ENCODE measurements at places on chromosomes 3 and 15.

GRCh38 chr15:34850121-34850520, 54.8 kb upstream of the ACTC1 start:
- no peak for DNase-seq

DNA sequence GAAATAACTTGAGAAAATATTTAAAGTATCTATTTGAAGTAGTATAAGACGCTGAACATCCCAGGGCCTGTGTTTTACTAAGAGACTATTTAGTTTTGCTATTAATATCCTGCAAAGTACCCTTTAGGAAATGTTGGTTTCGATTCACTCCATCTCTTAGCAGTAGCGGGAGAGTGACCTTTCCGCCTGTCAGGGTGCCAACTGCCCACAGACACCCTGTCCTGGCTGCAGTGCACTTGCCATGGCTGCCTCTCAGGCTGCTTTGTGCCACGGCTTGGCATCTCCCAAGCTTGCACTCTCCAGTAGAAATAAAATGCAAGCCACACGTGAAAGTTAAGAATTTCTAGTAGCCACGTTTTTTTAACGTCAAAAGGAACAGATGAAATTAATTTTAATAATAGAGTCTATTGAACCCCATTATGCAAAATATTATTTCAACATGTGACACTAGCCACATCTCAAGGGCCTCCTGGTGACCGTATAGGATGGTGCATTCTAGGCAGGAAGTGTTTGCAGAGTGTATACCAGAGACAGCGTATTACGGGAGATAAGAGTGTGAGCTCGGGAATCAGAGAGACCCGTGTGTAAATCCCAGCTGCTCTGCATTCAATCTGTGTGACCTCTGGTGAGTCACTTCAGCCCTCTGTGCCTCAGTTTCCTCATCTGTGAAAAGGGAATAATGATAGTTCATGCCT, 19.8 kb downstream of the ADAMTS9 start:
- DNase-seq, result no peak

- peak; percentile 72 for DNase-seq
These were observed 123.0 kb downstream of the ASB7 start for GRCh38 chr15:100725121-100726069.

DNA sequence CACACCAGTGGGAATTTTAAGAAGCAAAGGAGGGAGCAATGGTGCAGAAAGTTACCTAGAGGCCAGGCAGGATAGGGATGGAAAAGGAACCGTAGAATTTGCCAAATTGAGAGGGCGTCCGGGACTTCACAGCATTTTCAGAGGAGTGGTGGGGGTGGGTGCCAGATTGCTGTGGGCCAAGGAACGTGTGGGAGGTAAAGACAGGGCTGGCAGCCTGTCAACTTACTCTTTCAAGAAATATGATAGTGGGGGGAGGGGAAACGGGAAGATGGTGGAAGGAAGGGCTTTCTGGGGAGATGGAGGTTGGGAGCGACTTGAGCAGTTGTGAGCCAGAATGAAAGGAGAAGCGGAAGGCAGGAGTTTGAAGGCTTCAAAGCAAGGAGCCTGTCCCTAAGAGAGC, 1.4 kb upstream of the SLC6A11 start:
- DNase-seq, result no peak

- DNase-seq, result no peak
These were observed 44.4 kb downstream of the ADAM10 start for GRCh38 chr15:58705105-58705504.

GRCh38 chr3:107329088-107329487, 48.2 kb upstream of the CCDC54 start:
- DNase-seq, result no peak

DNA sequence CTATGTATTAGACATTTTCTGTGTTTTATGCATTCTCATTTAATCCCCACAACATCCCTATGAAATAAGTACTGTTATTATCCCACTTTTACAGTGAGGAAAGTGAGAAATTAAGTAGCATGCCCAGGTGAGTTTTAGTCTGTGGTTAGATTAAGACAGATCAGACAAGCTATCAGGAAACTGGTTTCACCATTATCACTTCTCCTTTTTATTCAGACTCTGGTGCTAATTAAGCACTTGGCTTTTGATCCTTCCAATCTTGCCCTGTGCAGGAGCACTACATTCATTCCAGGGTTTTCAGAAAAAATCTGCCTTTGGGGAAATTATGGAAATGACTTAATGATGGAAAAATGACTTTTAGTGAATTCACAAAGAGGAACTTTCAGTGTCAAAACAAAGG, 115.2 kb downstream of the TMEM108 start:
- DNase-seq, result no peak

- DNase-seq, result no peak
These were observed 45.8 kb downstream of the HAPLN3 start for GRCh38 chr15:88849376-88850072.

- DNase-seq, result peak; percentile 30
These were observed 10.3 kb upstream of the RYK start for GRCh38 chr3:134260987-134261386.

- DNase-seq, result peak; percentile 44
These were observed 317.1 kb upstream of the TGFBR2 start for GRCh38 chr3:30289324-30289723.

DNA sequence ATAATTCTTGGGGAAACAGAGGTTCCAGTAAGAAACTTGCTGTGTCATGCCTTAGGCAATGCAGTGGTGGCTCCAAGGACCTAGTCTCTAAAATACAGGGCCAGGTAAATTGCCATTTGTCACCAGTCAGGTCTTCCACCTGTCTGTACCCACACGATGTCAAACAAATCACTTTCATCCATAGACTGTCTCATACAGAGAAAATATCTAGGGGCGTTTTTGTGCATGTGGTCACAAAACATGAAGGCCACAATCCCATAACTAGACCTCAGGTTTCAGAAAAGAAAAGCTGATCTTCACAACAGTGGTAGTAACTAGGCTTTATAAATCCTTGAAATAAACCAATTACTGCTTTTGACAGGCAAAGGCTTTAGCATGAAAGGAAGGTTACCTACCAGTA, 92.3 kb downstream of the SLC9A9 start:
- DNase-seq, result no peak

DNA sequence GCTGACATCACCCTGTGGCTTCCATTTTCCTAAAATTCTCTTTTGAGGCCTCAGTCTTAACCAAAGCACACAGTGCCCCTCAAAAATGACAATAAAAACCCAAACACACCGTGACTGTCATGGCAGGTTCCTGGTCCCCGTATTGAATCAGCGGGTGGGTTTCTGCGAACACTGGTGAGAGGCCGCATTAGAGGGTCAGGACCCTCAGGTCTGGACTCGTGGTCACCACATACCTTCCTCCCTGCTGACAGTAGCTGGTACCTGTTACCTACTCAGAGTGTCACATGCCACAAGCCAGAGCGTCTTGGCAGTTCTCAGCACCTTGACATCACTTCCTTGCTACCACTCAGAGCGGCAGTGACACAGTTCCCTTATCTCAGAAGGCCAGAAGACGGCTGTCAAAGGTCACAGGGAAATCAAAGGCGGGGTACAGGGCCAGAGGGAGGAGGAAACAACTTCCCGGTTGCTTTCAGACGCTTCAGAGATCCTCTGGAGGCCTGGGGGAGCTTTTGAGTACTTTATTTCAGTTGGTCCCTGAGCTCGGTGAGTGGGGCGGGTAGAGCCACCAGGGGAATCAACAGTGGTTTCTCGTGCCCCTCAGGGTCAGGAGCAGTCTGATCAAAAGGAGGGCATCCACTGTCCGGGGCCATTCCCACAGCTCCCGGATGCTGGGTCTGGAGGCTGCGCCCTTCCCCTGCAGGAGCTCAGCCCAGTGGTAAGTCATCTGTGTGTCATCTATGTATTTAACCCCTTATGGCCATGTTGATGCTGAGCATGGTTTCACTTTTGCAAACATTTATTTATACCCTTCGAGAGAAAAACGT, at the start of the genes CCR5AS and CCRL2:
CCR5AS (minus strand) TSS at position 279 of the 824 bp plus-strand sequence.
CCRL2 (plus strand) TSS at position 472 of the 824 bp plus-strand sequence. CDS start 821 bp downstream, outside the sequence.
- DNase-seq, result peak; percentile 27

GRCh38 chr15:98951493-98952320, 55.9 kb downstream of the PGPEP1L start:
- no peak for DNase-seq

DNA sequence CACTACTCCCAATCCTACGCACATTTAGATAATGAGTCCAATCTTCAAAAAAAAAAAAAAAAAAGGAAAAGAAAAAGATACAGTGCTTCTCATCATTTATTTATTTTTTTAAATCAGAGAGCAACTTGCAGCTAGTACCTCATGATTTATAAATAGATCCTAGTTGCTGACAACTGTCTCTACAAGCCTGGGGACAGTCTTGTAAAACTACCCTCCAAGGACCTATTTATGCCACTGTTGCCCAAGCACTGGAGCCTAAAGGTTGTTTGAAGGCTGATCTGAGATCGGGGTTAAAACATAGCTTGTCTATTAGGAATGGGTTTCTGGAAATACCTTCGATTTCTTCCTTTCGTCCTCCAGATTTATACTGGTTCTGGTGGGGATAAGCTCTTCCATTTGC, 14.7 kb downstream of the GABRR3 start:
- no peak for DNase-seq

GRCh38 chr15:80608688-80609087, 86.4 kb upstream of the ABHD17C start:
- peak; percentile 82 for DNase-seq

- no peak for DNase-seq
These were observed 38.2 kb downstream of the FILIP1L start for GRCh38 chr3:100075851-100076730.

DNA sequence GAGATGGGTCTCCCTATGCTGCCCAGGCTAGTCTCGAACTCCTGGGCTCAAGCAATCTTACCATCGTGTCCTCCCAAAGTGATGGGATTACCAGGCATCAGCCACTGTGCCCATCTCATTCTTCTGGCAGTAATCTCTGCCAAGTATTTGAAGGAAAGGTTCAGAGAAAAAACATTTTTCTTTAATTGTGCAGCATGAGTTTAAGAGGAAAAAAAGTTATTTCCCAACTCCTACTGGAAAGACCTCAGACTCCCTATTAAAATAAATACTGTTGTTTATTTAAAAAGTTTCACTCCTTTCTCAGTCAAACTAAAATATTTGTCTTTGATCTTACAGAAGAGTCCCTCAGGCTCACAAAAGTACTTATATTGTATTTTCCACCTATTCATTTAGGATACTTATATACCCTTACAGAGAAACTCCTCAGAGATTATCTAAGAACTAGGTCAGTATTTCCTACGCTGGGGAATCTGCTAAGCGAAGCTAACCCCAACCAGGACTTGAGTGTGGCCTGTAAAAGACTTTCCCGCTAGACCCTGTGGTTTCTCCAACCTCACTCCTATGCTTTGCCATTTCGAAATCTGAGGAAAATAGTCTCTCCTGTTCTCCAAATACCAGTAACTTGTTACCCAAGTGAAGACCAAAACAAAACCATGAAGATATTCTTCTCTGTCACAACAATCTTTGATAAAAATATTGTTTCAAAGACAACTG, 28.7 kb downstream of the WWTR1 start:
- DNase-seq, result no peak

- DNase-seq, result peak; percentile 35
These were observed 230.0 kb upstream of the CNTN3 start for GRCh38 chr3:74844428-74844827.

- DNase-seq, result peak; percentile 21
These were observed 121.6 kb upstream of the THRB start for GRCh38 chr3:24616110-24616829.

DNA sequence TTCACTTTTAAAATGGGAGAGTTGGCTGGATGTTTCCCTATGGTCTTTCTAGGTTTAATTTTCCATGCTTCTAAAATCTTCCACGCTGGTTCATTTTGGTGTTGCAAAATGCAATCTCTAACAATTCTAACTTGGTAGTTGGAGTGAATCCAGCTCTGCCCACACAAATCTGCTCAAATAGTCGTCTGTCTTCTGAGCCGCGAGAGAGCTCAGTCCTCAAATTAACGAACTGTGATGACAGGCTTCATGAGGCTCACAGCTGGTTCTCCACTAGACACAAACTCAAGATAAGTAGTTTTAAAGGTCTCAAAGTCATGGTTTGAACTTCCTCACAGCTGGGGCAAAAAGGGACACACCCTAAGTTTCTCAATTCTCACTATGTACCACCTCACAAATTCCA, 178.6 kb upstream of the LYSMD4 start:
- DNase-seq, result no peak

DNA sequence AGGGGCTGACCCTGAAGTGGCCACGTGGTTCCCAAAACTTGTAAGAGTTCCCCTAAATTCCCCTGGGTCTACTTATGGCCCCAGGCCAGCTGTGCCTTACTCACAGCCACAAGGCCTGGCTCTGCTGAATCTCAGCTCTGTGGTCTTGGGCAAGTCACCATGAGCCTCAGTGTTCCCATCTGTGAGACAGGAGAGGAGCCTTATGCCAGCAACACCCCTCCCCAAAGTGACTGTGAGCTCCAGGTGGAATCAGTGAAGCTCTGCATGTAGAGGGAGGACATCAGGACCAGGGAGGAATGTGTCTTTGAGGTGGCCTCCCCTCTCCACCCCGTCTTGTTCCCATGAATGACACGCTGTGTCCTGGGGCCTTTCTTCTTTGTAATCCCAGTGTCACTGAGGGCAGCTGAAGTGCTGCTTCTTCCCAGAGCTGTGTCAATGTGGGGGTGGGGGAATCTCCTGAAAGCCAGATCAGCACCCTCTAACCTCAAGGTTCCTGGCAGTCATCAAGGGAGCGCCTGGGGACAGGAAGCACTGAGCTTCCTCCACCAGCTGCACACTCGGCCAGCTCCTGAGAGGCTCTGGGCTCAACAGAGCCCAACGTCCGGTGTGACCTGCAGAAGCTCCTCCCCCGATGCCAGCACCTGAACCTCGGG, 258.9 kb downstream of the UACA start:
- DNase-seq, result peak; percentile 53

DNA sequence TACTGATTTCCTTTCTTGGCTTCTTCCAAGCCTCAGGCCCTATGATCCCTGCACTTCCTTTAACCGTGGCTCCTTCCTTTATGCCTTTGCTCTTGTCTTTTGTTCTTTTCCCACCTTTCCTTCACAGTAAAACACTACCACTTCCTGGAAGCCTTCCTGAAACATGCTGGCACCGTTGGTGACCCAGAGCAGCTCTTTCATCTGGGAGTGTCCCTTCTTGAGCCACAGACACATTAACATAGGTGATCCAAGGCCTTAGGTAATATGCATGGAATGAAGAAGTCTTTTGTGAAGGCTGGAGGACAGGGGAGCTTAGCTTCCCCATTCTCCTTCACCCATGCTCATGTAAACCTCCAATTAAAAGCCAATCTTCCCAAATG, 39.4 kb downstream of the AMOTL2 start:
- no peak for DNase-seq

DNA sequence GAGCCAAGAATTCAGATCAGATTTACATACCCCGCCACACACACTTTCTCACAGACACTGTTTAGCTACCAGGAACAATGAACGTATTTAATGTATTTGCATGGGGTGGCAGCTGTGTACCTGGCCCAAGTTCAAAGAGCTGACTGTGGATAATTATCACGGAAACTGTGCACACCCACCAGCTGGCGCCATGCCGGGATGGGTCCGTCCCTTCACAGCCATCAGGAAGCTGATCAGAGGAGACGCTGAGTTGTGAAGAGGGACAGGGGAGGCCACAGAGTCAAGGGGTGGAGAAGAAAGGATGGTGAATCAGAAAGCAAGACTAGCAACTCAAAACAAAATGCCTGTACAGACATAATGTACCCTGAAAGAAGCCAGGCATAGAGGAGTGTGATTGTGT, 13.1 kb upstream of the PLA2G4D start:
- DNase-seq, result peak; percentile 42

- DNase-seq, result peak; percentile 96
These were observed 458.4 kb upstream of the ADAMTS9 start for GRCh38 chr3:65146179-65146578.

GRCh38 chr15:34768530-34768929, 13.7 kb upstream of the GJD2 start:
- no peak for DNase-seq

GRCh38 chr3:42575137-42575741, 6.5 kb downstream of the SEC22C start:
- DNase-seq, result no peak

Data from epithelial cell of esophagus (primary cell).